ENCODE measurements at places on chromosomes 11 and 22.

DNA sequence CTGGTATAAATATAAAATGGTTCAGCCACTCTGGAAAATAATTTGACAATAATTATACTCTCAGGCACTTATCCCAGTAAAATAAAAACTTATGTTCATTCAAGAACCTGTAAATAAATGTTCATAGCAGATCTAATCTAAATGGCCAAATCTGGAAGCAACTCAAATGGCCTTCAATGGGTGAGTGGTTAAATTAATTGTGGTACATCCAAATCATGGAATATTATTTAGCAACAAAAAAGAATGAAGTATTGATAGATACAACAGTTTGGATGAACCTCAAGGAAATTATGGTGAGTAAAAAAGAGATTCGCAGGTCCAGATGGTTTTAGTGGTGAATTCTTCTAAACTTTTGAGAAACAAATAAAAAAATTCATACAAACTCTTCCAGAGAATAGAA lies 287.0 kb upstream of the ZC3H12C start:
- no peak for DNase-seq

DNA sequence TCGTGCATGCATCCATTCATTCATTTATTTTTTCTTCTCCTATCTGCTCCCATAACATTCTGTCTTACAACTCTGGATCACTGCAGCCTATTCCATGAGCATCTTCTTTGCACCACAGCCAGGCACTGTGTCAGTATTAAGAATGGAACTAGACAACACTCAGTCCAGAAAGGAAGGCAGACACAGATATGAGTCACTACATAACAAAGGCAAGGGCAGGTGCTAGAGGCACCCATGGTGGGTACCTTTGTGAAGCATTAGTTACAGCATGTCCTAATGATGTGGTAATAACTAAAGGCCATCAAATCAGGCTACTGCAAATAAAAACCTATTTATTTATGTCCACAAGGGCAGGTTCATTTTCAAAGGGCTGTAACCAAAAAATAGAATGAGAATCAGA lies 28.1 kb downstream of the TENM4 start:
- DNase-seq = no peak

GRCh38 chr11:126926376-126926791 lies 74.2 kb downstream of the KIRREL3 start:
- DNase-seq = no peak

DNA sequence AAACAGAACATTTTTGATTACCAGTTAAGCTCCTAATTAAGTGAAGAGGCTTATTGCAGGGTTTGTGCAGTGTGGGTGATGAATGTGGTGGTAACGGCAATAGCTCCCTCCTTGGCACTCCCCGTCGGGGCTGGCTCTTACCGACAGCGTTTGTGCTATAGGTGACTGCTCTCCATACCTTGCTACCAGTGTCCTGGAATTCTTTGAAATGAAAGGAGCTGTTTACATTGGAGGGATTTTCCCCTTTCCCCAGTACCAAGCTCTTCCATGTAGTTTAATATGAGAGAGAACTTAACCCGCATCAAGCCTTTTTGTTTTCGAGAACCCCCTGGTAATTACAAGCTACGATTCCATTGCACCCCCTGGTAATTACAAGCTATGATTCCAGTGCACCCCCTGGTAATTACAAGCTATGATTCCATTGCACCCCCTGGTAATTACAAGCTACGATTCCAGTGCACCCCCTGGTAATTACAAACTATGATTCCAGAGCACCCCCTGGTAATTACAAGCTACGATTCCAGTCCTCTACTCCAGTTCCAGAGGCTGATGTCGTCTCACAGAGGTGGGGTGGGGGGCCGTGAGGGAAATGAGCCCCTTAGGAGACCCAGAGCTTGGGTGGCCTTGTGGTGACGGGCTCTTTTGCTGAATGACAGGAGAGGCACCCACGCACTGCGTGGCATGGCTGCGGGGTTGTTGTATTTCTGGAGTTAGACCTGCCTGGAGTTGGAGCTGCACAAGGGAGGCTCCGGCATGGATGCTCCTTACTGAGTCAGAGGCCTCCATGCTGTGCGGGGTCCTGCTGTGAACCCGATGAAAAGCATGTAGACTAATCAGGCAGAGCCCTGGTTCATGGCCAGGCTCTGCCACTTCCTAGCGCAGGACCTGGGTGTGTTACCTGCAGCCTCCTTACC lies 205.3 kb downstream of the TBC1D22A start:
- no peak for DNase-seq

DNA sequence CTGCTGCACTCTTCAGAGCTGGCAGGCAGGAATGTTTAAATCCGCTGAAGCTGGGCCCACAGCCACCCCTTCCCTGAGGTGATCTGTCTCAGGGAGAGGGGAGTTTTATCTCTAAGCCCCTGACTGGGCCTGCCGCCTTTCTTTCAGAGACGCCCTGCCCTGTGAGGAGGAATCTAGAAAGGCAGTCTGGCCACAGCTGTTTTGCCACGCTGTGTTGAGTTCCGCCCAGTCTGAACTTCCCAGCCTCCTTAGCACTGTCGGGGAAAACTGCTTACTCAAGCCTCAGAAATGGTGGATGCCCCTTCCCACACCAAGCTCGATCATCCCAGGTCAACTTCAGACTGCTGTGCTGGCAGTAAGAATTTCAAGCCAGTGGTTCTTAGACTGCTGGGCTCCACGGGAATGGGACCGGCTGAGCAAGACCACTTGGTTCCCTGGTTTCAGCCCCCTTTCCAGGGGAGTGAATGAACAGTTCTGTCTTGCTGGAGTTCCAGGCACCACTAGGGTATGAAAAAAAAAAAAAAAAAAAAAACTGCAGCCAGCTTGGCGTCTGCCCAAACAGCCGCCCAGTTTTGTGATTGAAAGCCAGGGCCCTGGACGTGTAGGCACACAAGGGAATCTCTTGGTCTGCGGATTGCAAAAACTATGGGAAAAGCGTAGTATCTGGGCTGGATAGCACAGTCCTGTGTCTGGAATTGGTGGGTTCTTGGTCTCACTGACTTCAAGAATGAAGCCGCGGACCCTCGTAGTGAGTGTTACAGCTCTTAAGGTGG lies 127.4 kb downstream of the SPON1 start:
- no peak for DNase-seq

DNA sequence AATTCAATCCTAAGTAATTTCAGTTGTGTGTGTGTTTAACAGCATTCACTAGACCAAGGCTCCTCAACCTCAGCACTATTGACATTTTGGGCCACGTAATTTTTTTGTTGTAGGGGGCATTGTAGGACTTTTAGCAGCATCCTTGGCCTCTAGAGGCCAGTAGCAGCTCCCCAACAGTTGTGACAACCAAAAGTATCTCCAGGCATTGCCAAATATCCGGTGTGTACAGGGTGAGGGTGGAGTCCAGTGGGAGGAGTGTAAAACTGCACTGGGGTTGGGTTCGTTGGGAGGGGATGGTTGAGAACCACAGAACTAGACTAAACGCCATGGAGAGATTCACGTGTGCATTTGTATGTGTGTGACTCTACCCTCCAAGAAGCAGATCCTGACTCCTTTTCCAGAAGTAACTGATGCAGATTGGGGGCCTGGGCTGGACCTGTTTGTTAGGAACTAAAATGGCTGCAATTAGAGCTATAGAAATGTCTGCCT lies 5.9 kb upstream of the PHF21A start:
- no peak for DNase-seq

- DNase-seq = peak; percentile 40
Measured at GRCh38 chr11:75815345-75816168, 547 bp downstream of the UVRAG start.

- no peak for DNase-seq
Measured at GRCh38 chr11:125072218-125072960, 9.3 kb downstream of the SLC37A2 start.

DNA sequence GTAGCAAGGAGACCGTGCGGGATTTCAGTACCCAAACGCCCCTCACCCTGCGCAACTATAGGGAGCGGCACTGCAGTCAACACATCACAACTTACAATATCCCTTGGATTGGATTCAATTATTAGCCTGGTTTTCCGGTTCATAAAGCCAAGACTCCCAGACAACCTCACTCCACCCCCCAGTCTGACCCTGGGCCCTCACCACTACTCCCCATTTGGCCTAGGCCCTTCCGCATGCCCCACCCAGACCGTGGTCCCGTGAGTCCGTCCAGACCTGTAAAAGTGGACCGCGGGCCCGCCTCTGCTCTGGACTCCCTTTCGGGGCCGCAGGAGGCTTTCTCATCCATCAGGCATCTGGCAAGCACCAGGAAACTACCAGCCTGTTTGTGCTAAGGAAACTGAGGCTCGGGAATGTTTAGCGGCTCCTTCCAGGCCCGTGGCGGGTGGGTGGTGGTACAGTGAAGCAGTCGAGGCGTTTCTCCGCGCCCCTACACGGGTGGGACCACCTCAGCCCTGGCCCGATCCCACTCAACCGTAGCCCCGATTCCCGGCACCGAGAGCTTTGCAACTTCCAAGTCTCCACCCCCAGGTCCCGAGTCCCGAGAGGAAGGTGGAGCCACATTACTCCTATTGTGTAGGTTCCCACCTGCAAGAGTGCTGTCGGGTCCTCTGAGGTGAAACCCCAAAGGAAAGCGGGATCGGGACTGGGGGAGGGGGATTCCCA lies 679 bp upstream of the DPP3 start:
- peak; percentile 36 for DNase-seq

DNA sequence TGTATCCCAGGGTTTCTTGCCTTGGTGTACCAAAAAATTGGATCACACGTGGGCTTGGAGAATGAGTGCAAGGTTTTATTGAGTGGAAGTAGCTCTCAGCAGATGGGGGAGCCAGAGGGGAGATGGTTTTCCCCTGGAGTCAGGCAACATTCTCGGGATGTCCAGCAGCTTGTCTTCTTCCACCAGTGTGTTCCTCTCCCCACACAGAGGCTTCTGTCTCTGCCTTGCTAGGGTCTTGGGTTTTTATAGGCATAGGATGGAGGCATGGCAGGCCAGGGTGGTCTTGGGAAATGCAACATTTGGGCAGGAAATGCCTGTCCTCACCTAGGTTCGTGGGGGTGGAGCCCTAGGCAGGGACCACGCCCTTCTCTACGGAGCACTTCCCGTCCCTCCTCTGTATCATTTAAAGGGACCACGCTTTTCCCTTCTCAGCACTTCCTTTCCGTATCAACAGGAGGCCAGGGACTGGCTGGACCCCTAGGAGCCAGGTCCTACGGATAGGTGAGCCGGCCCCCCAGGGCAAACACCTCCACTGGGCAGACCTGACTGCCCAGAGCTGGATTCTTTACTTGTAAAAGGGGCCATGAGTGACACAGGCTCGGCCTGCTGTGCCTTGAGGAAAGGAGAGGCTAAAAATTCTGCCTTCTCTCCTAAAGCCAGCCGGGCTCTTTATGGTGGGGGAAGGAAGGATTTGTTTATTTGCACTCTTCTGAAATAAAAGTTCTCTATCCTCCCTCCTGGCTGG lies 55.3 kb upstream of the CCDC188 start:
- no peak for DNase-seq

GRCh38 chr22:31944700-31945442 lies 536 bp downstream of the YWHAH start:
- peak; percentile 48 for DNase-seq

GRCh38 chr22:28012832-28013460 lies 93.9 kb upstream of the PITPNB start:
- DNase-seq = no peak

- DNase-seq = peak; percentile 87
Measured at GRCh38 chr11:18394275-18394927, at the start of gene LDHA. Gene LDHA, plus strand, starts transcription at chr11:18394563. Its CDS starts 2,280 bp downstream, at chr11:18396843.

GRCh38 chr11:106420048-106420665 lies 342.7 kb downstream of the AASDHPPT start:
- DNase-seq = no peak
